ENCODE measurements at places on chromosomes 5 and 9. TPM values are rescaled to one million over a fixed set of nuclear protein-coding genes. Genes with fewer than 3 reads are reported as not detected.

Gene PCDHAC2
- not detected for polyA plus RNA-seq

Gene SLC46A2
- not detected for polyA plus RNA-seq

Gene TNFSF15
- not detected for polyA plus RNA-seq

Gene ESM1
- 11.8 TPM for polyA plus RNA-seq

Gene AFAP1L1
- 1.3 TPM for polyA plus RNA-seq

Gene FGF18
- 0.09 TPM for polyA plus RNA-seq

Gene FGF1
- polyA plus RNA-seq, result 29.6 TPM

Gene SPAG8
- polyA plus RNA-seq, result 1.3 TPM

Gene KCNMB1
- polyA plus RNA-seq, result not detected

Gene ROPN1L
- polyA plus RNA-seq, result 0.69 TPM

Gene ACTBL2
- polyA plus RNA-seq, result 0.34 TPM

Gene PTCH1
- polyA plus RNA-seq, result 5.5 TPM

Gene TICAM2
- polyA plus RNA-seq, result 11.3 TPM

Gene NRG2
- 0.05 TPM for polyA plus RNA-seq

Gene ACOT12
- not detected for polyA plus RNA-seq

Gene PCDHB8
- 0.83 TPM for polyA plus RNA-seq

Gene ASPN
- 5.3 TPM for polyA plus RNA-seq

Gene ANKRD34B
- polyA plus RNA-seq, result not detected

Gene IFNK
- not detected for polyA plus RNA-seq

Gene PCDHGB1
- 0.16 TPM for polyA plus RNA-seq

Gene PDE6A
- not detected for polyA plus RNA-seq

Gene LOX
- polyA plus RNA-seq, result 1,226 TPM

Gene RBM27
- 3.1 TPM for polyA plus RNA-seq

Gene PRSS3
- polyA plus RNA-seq, result 48.2 TPM

Gene CD274
- 5.2 TPM for polyA plus RNA-seq

Gene MXD3
- 6.1 TPM for polyA plus RNA-seq

Gene CLIC3
- 107 TPM for polyA plus RNA-seq

Gene TMEM215
- not detected for polyA plus RNA-seq

Gene PCDHGC4
- 0.11 TPM for polyA plus RNA-seq

Gene PTGS1
- 43.8 TPM for polyA plus RNA-seq

Gene CNTLN
- polyA plus RNA-seq, result 4.9 TPM

Gene FOXD4
- 0.09 TPM for polyA plus RNA-seq

Gene PSMB7
- polyA plus RNA-seq, result 249 TPM

Gene TERT
- not detected for polyA plus RNA-seq

Gene CER1
- polyA plus RNA-seq, result not detected

Gene FBP2
- polyA plus RNA-seq, result not detected

Gene C5orf52
- not detected for polyA plus RNA-seq

Gene SAXO1
- polyA plus RNA-seq, result 0.65 TPM

Gene CDH12
- polyA plus RNA-seq, result not detected

Gene SLC6A19
- not detected for polyA plus RNA-seq

Gene VLDLR
- polyA plus RNA-seq, result 15.1 TPM

Gene PIK3R1
- 9.7 TPM for polyA plus RNA-seq

Gene TRPM3
- polyA plus RNA-seq, result not detected

Gene SLCO6A1
- polyA plus RNA-seq, result not detected

Gene TNC
- 168 TPM for polyA plus RNA-seq

Gene PCDHGA2
- polyA plus RNA-seq, result 5.3 TPM

Gene LRRC19
- polyA plus RNA-seq, result not detected

Gene C8G
- polyA plus RNA-seq, result not detected

Gene LIFR
- 8.1 TPM for polyA plus RNA-seq

Gene PLPP7
- polyA plus RNA-seq, result 0.67 TPM

Gene OMD
- polyA plus RNA-seq, result 0.13 TPM

Gene SLC35D2
- 6.0 TPM for polyA plus RNA-seq

Gene PARP8
- 3.3 TPM for polyA plus RNA-seq

Gene SOX30
- 0.08 TPM for polyA plus RNA-seq

Gene PTPN3
- 0.86 TPM for polyA plus RNA-seq

Gene ZNF300
- polyA plus RNA-seq, result 2.9 TPM

Gene SLC25A2
- polyA plus RNA-seq, result not detected

Gene TAF1L
- not detected for polyA plus RNA-seq

Gene TAL2
- not detected for polyA plus RNA-seq

Gene AHRR
- polyA plus RNA-seq, result 11.9 TPM
